Thoracic aorta (tissue), 2 donors: ENCODE measurements at places on chromosomes 12 and 14. TPM values are rescaled to one million over a fixed set of nuclear protein-coding genes. Genes with fewer than 3 reads are reported as not detected.

The TMPRSS12 gene
- total RNA-seq = not detected

The PITPNM2 gene
- 7.9 TPM for total RNA-seq

- DNase-seq = no peak
These were observed 422.4 kb upstream of the LMO3 start for GRCh38 chr12:17028348-17028747.

DNA sequence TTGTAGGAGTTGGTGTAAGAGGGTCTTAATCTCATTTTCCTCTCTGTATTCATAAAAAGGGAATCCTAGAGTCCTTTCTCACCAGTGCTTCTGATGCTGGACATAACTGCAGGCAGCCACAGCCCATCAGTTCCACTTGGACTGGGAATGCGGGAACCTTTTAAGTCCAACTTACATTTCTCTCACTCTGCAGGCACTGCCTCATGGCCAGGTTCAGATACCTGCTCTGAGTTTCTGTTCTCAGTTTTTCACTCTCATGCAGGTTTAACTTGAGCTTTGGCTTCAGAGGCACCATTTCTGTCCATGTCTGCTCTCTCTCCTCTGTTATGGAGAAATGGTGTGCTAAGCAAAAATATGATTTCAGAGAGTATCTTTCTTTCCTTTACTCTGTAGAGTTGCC lies 4.2 kb downstream of the ACVR1B start:
- no peak for DNase-seq

GRCh38 chr12:95599880-95600279 lies 48.6 kb upstream of the USP44 start:
- DNase-seq = no peak

GRCh38 chr12:53481939-53482586 lies 17.2 kb downstream of the MAP3K12 start:
- DNase-seq = no peak

DNA sequence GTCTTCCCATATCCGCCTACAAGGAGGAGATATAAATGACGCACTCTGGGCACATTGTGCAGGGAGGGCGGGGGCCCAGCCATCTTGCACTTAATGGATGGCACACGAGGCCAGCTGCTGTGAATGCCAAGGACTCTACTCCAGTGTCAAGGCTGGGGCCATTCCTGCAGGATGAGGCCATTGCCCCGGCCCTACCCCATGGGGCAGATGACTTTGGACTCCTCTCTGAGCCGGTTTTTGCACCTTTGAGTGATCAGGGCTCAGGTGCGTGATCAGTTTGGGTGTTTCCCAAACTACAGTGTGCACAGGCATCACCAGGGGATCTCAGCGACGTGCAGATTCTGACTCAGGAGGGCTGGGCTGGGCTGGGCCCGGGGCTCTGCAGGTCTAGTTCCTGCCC lies 16.1 kb downstream of the MMAB start:
- DNase-seq = no peak

GRCh38 chr14:77883847-77884238 lies 83.9 kb downstream of the ADCK1 start:
- no peak for DNase-seq

DNA sequence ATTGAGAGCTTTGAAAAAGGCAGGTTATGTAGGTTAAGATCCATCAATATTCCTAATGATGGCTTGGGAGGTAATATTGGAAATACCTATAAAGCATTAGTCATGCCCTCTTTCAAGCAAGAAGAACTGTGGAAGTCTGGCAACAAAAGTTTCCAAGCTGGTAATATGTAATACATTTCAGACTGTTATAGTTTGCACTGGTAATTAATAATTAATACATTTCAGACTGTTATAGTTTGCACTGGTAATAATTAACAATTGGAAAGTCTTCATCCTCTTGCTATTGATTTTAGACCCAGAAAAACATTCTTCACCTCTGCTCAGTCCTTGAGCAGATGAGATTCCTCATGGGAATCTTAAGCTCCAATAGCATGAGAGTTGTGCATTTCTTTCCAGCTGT lies 29.0 kb upstream of the WDR89 start:
- DNase-seq = no peak

DNA sequence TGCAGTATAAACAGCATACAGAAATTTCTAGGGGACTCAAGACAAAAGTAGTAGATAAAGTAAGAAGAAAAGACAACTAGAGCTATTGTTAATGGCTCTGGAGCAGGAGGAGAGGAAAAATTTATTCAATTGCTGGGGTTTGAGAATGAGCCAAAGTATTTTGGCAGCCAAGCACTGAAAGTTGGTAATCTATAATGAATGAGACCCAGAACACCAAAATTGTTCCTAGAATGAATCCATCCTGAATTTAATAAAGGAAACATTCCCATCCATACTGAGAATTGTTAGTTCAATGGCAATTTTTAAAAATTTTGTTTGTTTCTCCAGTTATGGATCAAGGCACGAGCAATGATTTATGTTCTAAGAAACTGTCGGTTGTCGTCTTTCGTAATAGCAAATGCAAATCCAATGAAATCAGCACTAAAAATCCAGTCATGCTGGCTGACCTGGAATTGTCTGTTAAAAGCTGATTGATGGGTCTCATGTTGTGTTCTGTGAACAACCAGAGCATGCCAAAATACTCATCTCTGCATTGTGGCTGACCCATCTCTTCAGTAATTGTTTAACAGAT lies 170.9 kb upstream of the LMNTD1 start:
- DNase-seq = no peak
